Activated CD8-positive, alpha-beta memory T cell treated with anti-CD3 and anti-CD28 coated beads, Interleukin-2, amount 50 U/mL, for 48 hours (primary cell): ENCODE measurements at places on chromosomes 7 and 10.

DNA sequence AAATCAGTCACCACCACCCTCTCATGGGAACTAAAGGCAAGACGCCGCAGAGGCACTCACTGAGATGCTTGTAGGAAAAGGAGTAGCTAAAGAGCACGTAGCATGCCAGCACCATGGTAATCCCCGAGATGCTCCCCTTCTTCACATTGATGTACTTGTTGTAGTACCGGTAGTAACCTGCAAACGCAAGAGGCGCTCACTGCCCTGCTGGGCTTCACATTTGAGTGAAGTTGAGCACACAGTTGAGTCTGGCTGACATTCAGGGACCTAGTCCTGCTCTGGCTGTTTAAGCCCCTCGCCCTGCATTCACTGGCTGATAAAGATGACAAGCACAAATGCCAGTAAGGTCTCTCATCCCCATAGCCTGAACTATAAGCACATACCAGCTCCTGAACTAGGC, 6.9 kb downstream of the ATP5MF start:
- DNase-seq = peak; percentile 69

DNA sequence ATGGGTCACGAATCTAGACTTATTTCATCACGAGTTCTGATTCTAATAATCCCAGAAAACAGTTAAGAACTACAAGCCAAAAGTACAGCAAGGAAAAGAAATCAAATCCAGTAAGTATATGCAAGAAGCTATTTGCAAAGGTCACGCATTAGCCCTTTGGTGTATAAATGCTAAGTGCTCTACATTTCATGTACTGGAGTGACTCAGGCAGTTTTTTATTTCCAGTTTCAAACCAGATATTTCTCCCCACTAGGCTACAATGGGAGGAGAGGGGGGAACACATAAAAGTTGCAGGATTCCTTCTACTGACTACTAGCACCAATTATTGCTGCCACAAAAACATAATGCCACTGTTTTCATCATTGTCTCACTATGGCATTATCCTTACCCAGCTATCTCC, 148.0 kb downstream of the NRCAM start:
- DNase-seq = no peak

DNA sequence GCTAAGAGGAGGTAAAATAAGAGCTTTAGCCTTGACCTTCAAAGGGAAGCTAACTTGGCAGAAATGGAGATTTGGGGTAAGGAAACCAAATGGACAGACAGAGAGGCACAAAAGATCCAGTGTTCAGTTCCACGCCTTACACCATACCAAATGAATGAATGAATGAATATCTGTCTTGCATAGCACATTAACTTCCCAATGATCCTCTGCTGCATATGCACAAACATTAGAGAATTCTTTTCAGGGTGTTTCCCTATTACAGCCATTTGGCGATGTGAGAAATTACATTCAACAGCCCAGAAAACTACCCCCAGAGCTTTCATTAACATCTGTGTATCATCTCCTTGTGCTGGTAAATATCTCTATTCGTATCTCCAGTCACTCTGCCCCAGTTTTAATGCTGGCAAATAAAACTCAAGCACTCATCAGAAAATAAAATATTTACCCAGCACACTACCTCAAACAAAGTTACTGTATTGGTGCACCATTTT, 1056.2 kb downstream of the SORCS3 start:
- no peak for DNase-seq

DNA sequence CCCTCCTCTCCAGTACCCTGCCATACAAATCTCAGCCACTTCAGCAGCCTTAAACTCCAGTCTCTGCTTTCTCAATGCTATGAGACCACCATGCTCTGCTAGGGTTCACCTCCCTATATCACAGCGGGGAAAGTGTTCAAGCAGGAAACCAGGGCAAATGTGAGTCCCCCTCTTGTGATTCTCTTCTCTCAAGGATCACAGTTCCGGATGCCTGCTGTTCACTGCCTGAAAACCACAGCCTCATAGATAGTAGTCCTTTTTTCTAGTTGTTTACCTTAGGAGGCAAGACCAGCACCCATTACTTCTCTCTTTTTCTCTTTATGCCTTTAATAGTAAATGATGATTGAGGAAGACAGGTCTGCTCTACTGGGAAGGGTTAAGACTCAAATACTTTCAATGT, 100.8 kb downstream of the SGMS1 start:
- no peak for DNase-seq

DNA sequence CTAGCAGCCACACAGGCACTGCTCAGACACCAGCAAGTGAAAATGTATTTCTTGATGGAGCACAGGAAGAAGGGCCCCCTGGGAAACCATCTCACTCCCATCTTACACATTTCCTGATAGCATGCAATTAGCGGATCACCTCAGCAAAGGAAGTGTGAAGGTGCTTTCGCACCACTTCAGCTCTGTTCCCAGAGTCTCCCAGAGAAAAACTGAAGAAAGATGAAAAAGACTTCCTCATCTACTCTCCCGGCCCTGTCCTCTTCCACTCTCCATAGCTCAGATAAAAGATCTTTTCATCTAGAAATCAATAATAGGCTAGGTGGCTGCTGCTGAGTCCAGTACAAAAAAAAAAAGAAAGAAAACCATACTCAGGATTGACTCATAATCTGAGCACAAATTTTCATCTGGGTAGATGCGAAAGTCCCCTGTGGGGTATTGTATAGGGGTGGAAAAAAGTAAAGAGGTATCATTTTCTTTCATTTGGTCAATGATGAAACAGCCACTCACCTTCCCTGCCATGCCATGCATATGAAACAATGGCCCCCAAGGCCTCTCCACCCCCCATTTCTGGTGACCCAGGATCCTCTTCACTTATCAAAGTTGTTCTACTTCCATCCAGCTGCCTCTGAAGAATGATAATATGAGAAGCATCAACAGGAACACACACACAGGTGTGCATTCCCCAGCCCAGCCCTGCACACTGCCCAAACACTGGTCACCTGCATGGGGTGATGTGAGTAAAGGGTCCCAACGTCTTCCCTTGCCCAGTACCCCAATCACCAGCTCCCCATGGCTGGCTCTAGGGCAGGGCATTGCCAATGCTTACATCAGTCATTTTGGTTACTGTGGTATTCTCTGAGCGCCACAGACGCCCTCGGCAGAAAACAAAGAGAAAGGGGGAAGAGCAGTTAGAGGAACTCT, 48.8 kb upstream of the DGKI start:
- peak; percentile 59 for DNase-seq

DNA sequence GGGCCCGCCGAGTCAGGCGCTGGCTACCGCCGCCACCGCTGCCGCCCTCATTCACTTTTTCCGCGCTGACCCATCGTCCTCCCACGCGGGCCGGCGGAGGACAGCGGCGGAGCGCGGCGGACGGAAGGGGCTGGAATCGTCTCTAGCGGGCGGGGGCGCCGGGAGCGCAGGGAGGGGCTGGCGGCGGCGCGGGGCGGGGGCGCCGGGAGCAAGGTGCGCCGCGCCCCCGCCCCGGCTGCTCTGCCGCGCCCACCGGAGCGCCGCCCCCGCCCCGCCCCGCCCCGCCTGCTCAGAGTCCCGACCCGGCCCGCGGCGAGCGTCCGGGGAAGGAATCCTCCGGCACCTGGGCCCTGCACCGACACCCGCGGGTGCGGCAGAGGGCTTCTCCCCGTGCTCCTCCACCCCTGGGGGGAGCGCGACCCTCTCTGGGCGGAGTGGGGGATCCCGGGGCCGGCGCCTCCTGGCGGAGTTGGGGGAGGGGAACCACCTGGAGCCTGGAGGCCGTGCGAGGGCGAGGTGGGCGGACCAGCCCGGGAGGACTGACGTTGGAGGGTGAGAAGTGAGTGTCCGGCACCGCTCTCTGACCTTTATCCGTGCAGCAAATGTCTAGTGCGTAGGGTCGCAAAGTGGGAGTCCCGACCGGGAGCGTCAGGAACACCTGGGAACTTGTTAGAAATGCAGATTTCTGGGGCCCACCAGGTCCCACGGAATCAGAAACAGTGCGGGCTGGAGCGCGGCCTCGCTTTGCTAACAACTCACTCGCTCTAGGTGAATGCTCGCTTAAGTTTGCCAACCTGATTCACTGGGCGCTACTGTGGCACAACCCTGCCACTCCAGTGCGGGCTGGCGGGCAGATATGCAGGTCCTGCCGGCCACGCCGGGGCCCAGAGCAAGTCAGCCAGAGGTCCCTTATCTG, at the start of gene COBL:
Gene COBL (minus strand): TSS at position 144 of the 916 bp plus-strand sequence. CDS start 176 bp downstream, outside the sequence.
- no peak for DNase-seq

GRCh38 chr10:133162178-133162909, 2.3 kb downstream of the KNDC1 start:
- DNase-seq = no peak

DNA sequence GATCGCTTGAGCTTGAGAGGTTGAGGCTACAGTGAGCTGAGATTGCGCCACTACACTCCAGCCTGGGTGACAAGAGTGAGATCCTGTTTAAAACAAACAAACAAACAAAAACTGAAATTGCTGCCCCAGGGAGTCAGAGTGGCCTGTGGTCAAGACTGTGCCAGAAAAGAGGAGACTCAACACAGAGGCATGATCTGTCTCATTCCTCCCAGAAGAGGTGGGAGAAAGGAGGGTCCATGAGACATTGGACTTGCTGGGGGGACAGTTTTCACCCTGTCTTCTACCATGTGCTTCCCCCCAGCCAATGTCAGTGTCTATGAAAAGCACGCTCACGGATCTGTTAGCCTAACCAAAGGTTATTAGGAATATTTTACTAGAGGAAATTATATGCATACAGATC, 3.2 kb downstream of the ZNF853 start:
- DNase-seq = no peak

DNA sequence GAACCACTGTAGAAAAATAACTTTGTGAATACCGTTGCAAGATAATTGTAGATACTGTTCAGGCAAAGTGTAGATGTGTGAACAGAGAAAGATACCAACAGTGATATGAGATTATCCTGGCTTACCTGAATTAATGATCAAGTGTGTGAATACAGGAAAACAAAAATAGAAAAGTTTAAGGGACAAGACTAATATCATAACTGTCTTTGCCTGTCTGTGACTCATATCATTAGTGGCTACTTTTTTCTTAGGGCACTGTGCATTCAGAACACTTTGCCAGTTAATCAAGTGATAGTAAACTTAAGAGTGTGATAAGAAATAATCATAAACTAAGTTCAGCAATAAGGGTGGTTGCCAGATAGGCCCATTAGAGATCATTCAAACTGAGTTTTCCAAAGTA, 323.0 kb upstream of the LRGUK start:
- no peak for DNase-seq

DNA sequence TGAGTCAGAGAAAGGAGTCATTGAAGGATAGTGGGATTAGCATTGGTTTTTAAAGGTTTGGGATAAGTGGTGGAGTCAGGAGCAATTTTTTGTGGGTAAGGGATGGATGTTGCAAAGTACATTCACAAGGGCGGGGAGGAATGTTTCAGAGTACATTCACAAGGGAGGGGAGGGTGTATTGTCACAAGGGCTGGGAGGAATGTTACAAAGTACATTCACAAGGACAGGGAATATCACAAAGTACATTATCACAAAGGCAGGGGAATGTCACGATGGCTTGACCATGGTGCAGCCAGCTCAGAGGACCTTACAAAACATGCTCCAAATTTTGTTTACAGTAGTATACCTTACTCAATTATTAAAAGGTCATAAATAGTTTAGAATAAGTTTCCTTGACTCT, 30.3 kb downstream of the C1GALT1 start:
- DNase-seq = no peak

- DNase-seq = no peak
Observed at GRCh38 chr7:141674702-141675101, 27.3 kb downstream of the DENND11 start.

DNA sequence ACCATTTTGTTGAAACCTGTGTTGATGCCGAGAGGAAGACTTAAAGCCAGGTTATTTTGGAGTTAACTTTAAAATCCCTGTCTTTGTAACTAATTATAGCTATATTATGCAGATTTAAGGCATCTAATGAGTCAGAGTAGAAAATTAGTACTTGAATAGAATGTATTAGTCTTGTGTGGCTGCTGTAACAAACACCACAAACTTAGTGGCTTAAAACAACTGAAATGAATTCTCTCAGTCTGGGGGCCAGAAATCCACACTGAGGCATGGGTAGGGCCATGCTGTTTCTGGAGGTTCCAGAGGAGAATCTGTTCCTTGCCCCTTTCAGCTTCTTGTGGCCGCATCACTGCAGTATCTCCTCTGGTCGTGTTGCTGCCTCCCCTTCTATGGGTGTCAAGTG, 8.5 kb upstream of the KLF6 start:
- no peak for DNase-seq

DNA sequence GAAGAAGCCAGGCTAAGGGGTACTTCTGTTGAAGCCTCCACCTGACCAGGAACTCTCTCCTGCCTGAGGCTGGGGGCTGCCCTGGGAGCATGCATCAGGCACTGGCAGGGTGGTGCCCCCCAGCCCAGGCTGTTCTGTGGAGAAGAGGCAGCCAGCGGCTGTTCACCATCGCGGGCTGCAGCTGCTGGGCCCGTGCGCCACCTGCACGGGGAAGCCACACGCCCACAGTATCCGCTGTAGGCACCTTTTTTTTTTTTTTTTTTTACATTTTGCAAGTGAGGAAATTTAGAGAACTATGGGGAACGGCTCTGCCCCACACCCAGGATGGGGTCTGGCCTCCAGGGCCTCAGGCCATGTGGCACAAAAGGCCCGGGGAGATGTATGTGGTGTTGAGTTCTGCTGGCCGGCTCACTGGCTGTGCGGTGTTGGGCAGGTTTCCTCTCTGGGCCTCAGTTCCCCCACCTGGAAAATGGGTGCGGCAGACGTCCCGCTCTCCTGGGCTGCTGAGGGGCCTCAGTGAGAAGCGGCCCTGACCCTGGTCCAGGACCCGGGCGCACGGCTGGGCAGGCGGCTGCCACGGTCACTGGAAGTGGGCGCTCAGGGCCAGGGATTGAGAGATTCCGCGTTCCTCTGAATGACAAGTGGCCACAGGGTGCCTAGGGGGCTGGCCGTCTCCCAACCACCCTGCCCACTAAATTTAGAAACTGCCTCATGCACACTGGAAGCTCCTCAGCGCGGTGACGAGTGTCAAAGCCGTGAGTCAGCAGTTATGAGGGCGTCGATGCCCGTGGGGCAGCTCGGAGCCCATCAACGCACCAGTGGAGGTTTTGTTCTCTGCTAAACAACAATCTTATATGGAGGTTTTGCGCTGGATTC, 8.8 kb upstream of the INTS1 start:
- peak; percentile 70 for DNase-seq

GRCh38 chr7:17758008-17758407, 182.3 kb downstream of the SNX13 start:
- no peak for DNase-seq

DNA sequence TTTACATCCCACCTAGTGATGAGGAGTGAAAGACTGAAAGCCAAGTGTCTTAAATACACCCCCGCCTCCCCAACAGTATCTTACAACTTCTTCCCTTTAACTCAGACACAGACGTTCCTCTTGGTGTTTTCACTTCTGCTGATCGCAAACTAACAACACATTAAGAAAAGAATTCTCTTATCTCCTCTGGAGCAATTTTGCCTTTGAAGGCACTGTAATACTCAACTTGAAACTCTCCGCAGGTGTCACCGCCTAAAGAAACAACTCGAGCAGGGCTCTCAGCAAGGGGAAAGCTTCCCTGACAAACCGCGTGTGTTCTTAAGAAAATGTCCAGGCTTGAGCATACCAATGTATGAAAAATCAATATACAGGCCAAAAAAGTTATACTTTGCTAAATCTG, 452 bp downstream of the SEMA3C start:
- no peak for DNase-seq
